ENCODE measurements at places on chromosomes 1 and 21.

- no peak for DNase-seq
Observed at GRCh38 chr21:45441431-45442255, 36.7 kb downstream of the COL18A1 start.

DNA sequence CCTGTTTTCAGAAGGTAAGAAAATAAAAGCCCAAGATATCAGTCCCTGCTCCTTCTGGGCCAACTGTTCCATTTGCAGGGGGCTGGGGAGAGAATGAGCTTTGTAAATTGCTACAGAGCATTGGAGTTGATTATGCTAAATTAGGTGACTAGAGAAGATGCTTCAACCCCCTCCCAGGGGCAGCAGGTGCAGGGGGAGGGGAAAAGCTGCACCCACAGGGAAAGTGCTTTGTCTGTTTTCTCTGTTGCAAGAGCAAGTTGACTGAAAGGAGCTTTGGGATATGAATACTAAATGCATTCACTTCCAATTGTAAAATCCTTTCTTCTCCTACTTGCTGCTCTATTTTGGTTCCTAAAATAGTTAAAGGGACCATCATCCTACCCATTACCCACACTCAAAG is 16.5 kb upstream of the PIGM start:
- DNase-seq = no peak

- DNase-seq = no peak
Observed at GRCh38 chr1:206636671-206637070, 1.3 kb downstream of the DYRK3 start.

DNA sequence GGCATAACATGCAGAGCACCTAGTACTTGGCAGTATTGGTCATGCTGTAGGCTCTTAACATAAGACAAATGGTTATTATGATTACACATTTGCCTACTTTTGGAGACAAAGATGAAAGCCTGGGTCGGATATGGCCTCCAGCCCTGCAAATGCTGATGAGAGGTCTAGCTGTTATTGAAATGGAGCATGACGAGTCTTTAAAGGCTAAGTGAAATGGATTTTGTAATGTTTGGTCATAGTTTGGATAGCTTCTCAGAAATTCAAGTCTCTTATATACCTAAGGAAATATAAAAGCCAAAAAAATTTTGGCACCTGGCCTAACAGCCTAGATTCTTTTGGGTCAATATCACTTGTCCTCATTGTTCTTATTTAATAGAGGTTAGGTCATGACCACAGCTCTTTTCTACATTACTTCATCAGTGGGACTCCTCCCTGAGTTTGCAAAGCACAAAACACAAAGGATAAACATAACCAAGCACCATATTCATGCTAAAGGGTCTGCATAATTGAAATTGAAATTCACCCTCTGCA is 69.2 kb upstream of the WLS start:
- no peak for DNase-seq

GRCh38 chr1:219347921-219348391 is 174.3 kb downstream of the LYPLAL1 start:
- DNase-seq = no peak

GRCh38 chr1:238621405-238621804 is 730.7 kb upstream of the ZP4 start:
- DNase-seq = no peak

GRCh38 chr21:16468184-16468583 is 738.4 kb downstream of the USP25 start:
- DNase-seq = no peak

DNA sequence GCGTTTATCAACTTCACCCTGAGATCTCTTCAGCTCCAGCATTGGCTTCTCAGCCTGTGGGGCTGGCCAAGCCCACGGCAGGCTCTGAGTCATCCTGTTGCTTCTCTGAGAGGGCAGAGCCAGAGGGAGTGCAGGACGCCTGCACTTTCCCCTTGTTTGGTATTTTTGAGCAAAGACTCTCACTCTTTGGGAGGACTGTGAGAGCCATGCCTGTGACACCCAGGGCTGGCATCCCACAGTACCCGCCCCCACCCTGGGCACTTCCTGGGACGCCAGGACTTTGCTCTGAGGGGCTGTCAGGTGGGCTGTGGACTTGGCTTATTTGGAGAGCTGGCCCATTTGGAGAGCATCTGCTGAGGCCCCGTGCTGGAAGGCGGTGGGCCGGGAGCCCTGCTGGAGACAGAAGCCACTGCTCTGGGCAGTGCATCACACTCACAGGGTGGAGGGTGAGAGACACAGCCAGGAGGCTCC is 37.4 kb downstream of the VANGL1 start:
- no peak for DNase-seq

- no peak for DNase-seq
Observed at GRCh38 chr1:26081267-26082019, 14.0 kb upstream of the TRIM63 start.

DNA sequence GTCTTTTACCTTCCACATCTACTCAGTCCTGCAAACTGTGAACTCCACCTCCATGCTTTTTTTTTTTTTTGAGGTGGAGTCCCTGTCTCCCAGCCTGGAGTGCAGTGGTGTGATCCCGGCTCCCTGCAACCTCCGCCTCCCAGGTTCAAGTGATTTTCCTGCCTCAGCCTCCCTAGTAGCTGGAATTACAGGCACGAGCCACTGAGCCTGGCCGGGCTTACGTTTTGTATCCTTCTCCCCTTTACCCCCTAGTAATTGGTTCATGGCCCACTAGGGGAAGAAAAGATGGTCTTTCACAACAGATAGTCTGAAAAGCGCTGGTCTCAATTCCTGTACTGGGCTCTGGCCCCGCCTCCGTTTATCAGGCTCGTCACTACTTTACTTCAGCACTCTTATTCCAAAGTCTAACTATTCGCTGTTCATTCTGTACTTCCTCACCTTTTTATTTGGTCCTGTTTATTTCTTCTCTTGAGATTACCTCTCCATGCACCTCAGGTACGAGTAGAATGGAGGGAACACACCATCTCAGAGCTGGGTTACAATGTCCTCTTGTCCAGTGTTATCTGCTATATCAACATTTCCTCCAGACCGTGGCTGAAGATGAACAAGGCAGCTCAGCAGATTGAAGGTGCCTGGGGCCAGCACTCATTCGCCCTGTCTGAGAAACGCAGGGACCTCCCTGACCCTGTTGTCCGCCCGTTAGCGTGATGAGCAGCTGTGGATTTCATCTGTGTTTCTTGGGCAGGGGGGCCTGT is 16.2 kb downstream of the CNST start:
- DNase-seq = no peak

DNA sequence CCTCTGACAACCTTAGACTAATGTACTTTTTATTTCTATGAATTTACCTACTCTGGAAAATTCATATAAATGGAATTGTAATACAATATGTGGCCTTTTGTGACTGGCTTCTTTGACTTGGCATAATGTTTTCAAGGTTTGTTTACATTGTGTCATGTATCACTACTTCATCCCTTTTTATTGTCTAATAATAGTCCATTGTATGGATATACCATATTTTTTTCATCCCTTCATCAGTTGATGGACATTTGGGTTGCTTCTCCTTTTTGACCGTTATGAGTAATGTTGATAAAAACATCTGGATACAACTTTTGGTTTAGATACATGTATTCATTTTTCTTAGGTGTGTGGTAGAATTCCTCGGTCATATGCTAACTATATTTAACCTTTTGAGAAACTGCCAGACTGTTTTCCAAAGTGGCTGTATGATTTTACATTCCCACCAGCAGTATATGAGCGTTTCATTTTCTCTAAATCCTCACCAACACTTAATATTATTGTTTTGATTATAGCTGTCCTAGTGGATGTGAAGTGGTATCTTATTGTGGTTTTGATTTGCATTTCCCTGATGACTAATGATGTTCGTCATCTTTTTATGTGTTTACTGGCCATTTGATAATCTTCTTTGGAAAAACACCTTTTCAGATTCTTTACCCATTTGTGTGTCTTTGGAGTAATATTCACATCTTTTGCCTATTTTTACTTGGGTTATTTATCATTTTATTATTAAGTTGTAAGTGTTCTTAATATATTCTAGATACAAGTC is 3.5 kb downstream of the RO60 start:
- no peak for DNase-seq

DNA sequence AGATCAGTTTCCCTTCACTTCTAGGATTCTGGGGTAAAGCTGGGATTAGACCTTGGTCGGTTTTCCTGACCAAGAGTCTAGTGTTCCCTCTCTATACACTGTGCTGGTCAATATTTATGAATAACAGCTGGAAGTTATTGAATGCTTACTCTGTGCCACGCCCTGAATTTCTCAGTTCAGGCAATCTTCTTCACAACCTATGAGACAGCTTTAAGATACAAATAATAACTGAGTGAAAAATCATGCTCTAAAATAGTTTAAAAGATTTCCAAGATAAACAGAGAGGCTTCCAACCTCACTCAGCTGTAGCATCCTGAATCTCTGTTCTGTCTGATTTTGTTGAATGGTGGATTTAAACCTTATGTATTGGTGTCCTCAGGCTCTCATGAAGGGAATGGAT is 72.2 kb downstream of the GNG12 start:
- no peak for DNase-seq

GRCh38 chr1:209010475-209011230 is 572.9 kb upstream of the CAMK1G start:
- DNase-seq = no peak

GRCh38 chr1:53627031-53627430 is 111.9 kb downstream of the GLIS1 start:
- DNase-seq = no peak

DNA sequence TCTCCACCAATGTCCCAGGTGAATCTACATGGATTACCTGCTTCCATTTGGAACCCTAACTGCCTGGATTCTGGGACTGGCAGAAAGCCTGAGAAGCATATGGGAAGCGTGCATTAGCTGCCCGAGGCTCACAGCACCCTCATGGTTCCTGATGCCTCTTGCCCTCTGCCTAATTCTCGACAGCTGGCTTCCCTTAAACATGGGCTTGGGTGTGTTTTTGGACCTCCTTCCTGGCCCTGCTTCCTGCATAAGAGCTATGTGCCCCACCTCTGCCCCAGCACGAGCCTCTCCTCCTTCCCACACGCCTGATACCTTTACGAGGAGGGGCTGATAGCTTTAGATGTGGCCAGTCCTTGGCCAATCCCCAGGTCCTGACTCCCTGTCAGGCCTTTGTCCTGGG is 152.4 kb upstream of the HMGB4 start:
- DNase-seq = no peak

DNA sequence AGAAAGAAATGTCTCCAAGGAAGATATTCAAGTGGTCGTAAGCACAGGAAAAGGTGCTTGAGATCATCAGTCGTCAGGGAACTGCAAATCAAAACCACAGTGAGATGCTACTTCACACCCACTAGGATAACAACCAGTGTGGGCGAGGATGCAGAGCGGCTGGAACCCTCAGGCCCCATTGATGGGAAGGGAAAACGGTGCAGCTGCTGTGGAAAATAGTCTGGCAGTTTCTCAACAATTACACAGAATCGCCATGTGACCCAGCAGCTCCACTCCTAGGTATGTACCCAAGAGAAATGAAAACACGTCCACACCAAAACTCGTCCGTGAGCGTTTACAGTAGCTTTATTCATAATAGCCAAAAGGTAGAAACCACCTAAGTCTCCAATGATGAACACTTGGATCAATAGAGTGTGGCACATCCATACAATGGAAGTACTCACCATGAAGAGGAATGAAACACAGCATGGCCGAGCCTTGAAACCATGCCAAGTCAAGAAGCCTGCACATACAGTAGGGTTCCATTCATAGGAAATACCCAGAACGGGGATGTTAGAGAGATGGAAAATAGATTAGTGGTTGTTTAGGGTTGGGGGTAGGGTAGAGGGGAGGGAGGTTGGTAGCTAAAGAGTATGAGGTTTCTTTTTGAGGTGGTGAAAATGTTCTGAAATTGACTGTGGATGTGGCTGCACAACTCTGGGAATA is 6.1 kb downstream of the DFFB start:
- no peak for DNase-seq

- DNase-seq = no peak
Observed at GRCh38 chr1:38088366-38088765, 41.8 kb upstream of the POU3F1 start.

DNA sequence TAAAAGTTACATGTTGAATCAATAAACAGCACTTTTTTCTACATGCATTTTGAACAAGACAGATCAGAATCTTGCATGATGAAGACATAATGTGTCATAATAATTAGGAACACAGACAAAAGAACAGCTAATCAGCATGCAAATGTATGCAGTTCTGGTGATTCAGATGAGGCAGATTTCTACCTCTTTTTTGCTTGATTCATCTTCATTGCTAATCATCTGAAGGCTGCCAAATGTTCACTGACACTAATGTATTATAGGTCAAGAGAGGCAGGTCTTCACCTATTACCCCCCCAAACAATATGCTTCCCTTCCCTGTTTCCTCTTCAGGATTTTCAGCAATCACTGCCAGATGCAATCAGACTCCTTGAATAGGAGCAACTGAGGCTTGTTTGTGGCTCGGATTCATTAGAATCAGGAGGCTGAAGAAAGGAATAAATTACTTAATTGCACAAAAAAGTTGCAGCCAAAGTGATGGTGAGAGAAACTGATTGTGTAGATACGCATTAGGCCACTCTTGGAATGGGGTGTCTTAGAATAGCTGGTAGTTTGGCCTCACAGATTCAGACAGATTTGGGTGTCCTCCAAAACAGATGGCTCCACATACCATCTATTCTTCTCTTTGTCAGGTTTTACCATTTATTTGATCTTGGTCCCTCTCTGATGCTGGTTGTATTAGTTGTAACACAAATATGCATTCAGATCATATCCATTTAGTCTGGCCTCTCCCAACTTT is 275.4 kb downstream of the RPS6KC1 start:
- DNase-seq = no peak

DNA sequence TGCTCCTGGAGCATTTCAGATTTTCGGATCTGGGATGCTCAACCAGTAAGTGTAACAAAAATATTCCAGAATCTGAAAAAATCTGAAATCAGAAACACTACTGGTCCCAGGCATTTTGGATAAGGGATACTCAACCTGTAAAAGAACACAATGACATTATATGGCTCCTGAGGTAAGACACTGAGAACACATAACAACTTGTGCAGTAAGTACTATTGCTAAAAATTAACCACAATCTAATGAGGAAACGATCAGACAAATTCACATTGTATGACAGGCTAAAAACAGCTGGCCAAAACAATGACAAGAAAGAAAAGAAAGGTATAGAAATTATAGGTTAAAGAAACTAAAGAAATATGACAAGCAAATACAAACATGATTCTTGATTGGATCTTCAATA is 54.9 kb downstream of the LTN1 start:
- no peak for DNase-seq

GRCh38 chr1:234307726-234308125 is 65.5 kb upstream of the COA6 start:
- no peak for DNase-seq

Data from NCI-H2171 (cell line).